ENCODE measurements at places on chromosomes 5 and 9. TPM values are rescaled to one million over a fixed set of nuclear protein-coding genes. Genes with fewer than 3 reads are reported as not detected.
A peak's percentile ranks its signal among the peaks of the same experiment; 100 is the strongest.

INSL4 gene
- not detected for total RNA-seq

N4BP3 gene
- total RNA-seq: 5.2 TPM

PCDHA9 gene
- 0.20 TPM for total RNA-seq

GRCh38 chr9:86405926-86406325, 51.7 kb upstream of the TUT7 start:
- DNase-seq: no peak

- no peak for DNase-seq
Observed at GRCh38 chr9:131481441-131482342, 21.0 kb upstream of the POMT1 start.

DNA sequence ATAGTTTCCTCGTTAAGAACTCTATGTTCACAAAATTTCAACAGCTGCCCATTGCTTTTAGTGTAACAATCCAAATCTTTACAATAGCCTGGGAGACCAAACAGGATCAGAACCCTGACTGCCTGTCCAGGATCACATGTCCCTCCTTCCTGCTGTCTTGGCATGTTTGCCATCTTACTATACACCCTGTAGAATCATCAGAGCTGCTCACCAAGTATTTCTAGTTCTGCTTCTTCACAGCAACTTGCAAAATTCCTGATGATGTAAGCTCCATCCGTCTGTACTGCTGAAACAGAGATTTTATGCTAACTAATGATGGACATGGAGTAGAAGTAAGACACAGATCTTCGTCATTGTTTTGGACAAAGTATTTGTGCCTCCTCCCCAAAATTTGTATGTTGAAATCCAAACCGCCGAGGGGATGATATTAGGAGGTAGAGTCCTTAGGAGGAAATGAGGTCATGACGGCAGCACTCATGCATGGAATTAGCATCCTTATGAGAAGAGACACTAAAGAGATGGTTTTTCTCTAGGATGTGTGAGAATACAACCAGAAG, 464.9 kb upstream of the BRINP1 start:
- DNase-seq: no peak

GRCh38 chr5:120823328-120823727, 359.2 kb downstream of the PRR16 start:
- no peak for DNase-seq

DNA sequence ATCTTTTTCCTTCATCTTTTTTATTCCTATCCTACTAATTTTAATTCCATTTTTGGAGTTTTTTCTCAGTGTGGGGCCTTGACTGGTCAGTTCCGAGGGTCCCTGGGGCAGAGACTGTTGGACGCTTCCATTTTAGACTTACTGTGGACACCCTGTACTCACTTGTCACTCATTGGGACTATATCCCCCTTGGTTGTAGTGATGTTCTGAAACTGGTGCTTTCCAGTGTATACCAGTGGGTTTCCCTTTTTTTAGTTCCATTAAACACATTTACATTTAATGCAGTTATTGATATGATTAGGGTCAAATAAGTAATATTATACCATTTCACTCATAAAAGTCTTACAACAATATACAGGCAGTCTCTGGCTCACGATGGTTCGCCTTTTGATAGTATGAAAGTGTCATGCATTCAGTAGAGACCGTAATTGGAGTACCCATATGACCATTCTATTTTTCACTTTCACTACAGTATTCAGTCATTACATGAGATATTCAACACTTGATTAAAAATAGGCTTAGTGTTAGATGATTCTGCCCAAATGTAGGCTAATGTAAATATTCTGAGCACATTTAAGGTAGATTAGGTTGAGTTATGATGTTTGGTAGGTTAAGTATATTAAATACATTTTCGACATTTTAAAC, 46.0 kb downstream of the CNOT6 start:
- DNase-seq: no peak

DNA sequence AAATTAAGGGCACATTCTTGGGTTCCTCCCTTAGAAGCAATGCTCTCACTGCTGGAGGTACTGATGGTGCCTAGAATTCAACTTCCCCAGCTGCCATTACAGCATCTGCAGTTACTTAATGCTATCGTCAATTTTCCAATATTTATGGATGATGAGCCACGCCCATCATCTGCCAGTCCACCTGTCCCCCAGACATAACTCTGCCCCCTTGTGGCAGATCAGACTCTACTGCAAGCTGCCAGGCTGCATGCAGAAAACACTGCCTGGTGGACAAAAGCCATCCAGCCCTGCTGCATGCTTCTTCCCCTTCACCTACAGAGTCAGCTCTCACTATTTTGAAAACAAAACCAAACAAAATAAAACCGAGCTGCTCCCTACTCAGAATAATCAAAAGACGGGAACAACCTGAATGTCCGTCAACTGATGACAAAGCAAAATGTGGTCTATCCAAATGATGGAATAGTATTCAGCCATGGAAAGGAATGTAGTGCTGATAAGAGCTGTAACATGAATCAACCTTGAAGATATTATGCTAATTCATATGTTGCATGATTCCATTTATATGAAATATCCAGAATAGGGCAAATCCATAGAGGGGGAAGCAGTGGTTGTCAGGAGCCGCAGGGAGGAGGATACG, 66.4 kb downstream of the RETREG1 start:
- no peak for DNase-seq

- DNase-seq: no peak
Observed at GRCh38 chr9:3043369-3043768, 199.5 kb upstream of the PUM3 start.

DNA sequence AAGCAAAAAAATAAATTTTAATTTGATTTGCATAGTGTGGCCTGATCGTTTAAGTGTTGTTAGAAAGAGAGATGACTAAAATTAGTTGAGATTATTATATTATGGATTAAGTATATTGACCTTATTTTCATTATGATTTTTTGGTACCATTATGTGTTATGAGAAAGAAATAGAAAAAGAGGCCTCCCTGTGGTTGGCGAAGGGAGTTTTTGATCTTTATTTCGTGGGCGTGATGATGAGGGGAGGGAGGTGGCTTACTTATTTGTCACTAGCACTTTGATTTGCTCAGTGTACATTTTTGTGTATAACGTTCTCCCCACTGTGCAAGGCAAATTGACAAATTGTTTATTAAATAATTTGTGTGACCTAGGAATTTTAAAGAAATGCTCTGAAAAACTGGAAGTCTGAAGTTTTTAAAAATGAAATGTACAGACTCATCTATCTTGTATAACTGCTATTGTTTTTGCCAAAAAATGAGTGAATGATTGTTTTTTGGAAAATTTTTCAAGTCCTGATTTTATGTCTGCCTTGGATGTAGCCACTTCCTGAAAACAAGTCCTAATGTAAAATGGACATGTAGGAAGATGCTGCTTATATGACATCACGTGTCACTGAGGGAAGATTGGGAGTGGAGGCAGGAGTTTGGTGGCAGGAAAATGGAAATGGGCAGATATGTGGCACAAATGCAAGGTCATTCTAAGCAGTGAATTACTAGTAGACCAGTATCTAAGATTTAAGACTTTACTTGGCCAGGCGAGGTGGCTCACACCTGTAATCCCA, 3.0 kb downstream of the DAPK1 start:
- no peak for DNase-seq

DNA sequence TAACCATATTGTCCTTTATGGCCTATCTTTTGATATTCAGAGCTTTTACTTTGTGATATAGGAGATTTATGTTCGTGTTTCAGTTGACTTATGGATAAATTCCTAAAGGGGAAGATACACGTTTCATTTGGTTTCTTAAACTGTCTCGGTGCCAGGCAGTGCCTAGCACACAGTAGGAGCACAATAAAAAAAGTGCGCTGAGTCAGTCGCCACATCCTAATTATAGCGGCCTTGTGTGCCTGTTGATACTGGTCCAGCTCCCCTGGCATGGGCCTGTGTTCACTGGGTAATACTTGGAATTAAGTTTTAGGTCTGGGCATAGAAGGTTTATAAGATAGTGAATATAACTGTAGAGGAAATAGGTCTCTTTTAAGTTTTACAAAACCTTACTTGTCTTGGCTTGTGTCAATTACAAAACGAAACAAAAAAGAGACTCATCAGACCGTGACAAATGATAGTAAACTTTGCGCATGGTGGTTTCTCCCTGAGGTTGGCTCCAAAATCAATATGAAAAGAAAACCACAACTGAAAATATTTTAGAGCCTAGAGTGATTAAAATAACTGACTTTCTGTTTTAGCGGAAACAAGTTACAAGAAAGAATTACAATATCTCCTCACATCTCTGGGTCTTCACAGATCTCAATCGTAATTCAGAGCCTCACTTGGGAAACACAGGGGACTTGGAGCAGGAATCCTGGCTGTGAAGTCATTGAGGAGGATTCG, 84.8 kb downstream of the MVB12B start:
- no peak for DNase-seq

DNA sequence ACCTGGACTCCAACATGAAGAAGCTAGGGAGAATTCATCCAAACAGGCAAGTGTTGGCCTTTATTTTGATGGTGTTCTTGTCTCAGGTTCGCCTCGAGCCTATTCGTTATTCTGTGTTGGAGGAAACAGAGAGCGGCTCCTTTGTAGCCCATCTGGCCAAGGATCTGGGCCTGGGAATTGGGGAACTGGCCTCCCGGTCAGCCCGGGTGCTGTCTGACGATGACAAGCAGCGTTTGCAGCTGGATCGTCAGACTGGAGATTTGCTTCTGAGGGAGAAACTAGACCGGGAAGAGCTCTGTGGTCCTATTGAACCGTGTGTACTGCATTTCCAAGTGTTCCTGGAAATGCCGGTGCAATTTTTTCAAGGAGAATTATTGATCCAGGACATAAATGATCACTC, 367 bp downstream of the PCDHB4 start:
- DNase-seq: peak; percentile 15

DNA sequence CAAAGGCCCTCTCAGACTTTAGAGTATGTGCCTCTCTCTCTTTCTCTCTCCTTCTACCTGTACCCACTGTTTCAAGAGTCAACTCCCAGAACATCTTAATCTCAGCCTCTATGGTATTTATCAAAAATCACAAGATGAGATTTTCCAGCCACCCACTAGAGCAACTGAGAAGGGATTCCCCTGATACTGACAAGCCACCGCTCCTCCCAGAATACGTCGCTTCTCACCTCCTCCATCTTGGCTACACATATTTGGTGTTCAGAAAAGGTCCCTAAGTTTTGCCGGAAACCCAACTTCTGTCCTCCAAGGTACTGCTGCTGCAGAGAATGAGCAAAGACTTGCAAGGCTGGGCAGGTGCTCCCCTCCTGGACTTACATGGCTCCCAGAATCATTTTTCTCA, 6.1 kb downstream of the GARIN3 start:
- DNase-seq: no peak

DNA sequence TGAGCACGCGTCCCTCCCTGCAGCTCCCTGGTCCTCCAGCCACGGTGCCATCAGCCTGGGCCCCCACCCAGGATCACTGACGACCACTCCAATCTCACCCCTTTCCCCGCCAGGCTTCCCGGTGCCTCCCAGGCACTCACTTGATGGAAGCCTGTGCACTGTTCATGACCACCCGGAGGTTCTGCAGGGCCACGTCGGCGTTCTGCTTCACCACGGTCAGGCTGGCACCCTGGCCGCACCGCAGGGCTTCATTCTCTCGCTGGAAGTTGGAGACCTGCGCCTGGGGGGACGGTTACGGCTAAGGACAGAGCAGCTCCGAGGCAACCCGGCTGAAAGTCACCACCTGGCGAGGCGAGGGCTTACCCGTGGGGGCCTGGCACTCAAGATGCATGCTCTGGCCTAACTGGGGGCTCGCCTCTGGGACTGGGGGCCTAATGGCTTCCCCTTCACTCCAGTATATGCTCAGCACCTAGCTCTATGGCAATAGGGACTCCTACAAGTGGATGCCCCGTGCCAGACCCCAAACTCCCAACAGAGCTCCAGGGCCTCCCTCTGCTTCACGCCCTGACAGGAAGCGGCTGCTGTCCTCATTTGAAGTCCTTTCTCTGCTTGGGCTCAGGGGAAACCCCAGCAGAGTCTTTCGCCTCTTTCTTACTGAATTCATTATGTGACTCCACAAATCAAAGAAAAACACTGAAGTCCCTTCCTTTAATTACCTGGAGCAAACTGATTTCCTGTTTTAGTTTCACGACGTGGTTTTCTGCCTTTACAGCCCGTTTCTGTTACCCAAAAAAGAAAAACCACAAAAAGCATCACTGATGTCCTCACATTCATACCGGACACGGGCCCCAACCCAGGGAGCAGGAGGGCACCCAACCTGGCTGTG, 4.2 kb upstream of the SNAPC4 start:
- DNase-seq: no peak

Data from upper lobe of right lung (tissue), 1 donor.